ENCODE measurements at places on chromosomes 2 and 18.

GRCh38 chr2:27955384-27956161, 65.0 kb downstream of the BABAM2 start:
- no peak for DNase-seq
- no peaks in the 10 kb centered on the region for H3K27me3 ChIP-seq
- no peak overlapping the region for H3K4me3 ChIP-seq
- H3K27ac ChIP-seq = no peak overlapping the region

- no peak overlapping the region for H3K27ac ChIP-seq
- H3K4me1 ChIP-seq = no peaks in the 10 kb centered on the region
- no peak overlapping the region for H3K4me3 ChIP-seq
- H3K36me3 ChIP-seq = peaks cover 48% of the 10 kb centered on the region
- H3K27me3 ChIP-seq = no peaks in the 10 kb centered on the region
Measured at GRCh38 chr2:239182981-239183791, 217.6 kb downstream of the HDAC4 start.

GRCh38 chr18:48105317-48105716, 174.9 kb upstream of the SMAD2 start:
- DNase-seq = no peak
- H3K4me3 ChIP-seq = no peak overlapping the region

- H3K4me3 ChIP-seq = no peak overlapping the region
- H3K36me3 ChIP-seq = peaks cover 64% of the 10 kb centered on the region
- H3K27me3 ChIP-seq = no peaks in the 10 kb centered on the region
- H3K27ac ChIP-seq = no peak overlapping the region
- H3K4me1 ChIP-seq = peaks cover 30% of the 10 kb centered on the region
- no peak for DNase-seq
Measured at GRCh38 chr2:96251721-96252292, 14.0 kb downstream of the TMEM127 start.

- DNase-seq = no peak
- no peak overlapping the region for H3K27ac ChIP-seq
- H3K36me3 ChIP-seq = peaks cover 88% of the 10 kb centered on the region
- H3K27me3 ChIP-seq = no peaks in the 10 kb centered on the region
Measured at GRCh38 chr2:15628899-15629855, 37.5 kb downstream of the DDX1 start.

DNA sequence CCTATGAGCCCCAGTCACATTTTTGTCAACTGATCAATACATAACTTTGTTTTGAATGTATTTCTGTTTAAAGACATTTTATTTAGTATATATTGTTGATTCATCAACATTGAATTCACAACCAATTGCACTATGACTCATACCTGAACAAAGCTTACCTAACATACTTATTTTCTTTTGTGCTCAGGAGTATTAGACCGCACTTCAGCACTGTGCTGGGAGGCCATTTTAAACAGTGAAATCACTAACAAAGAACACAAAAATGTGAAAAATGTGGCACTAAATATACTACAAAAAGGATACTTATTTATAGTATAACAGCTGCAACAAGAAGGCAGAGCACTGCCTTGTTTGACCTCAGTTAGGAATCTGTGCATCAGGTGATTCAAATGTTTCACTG, 12.4 kb upstream of the IFIH1 start:
- H3K4me3 ChIP-seq = no peak overlapping the region
- H3K36me3 ChIP-seq = no peaks in the 10 kb centered on the region
- no peak overlapping the region for H3K27ac ChIP-seq
- no peak for DNase-seq
- peaks cover 4% of the 10 kb centered on the region for H3K4me1 ChIP-seq

DNA sequence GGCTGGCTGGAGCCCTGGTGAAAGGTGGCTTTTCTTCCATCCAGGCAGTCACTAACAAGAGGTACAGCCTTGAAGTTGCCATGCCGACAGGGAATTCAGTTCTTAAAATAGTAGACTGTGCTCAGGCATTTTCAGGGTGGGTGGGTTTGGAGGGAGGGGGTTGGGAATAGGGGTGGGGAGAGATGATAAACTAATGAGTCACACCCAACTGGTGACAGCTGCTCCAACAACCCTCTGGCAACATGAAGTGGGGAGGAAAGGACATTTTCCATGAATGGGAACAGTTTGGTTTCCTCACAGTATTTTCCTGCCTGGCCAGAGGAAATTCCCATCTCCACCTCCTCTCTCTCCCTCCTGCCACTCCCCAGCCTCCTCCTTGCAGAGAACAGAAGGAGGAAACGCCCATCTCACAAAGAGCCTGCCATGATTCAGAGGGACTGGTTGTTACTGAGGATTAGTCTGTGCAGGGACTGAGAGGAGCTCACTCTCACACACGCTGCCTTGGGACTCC, 113.0 kb upstream of the SLC1A4 start:
- H3K27me3 ChIP-seq = no peaks in the 10 kb centered on the region
- peaks cover 11% of the 10 kb centered on the region for H3K4me1 ChIP-seq
- H3K36me3 ChIP-seq = no peaks in the 10 kb centered on the region
- DNase-seq = no peak

- no peak for DNase-seq
- no peak overlapping the region for H3K27ac ChIP-seq
- peaks cover 3% of the 10 kb centered on the region for H3K27me3 ChIP-seq
- peaks cover 8% of the 10 kb centered on the region for H3K4me1 ChIP-seq
- no peak overlapping the region for H3K4me3 ChIP-seq
- peaks cover 60% of the 10 kb centered on the region for H3K36me3 ChIP-seq
Measured at GRCh38 chr18:9846162-9846925, 39.4 kb upstream of the TXNDC2 start.

- peak overlapping the region; percentile 81 for H3K4me3 ChIP-seq
- peaks cover 7% of the 10 kb centered on the region for H3K4me1 ChIP-seq
- no peak overlapping the region for H3K27ac ChIP-seq
- H3K27me3 ChIP-seq = peaks cover under 1% of the 10 kb centered on the region
Measured at GRCh38 chr2:222859786-222860612, 837 bp upstream of the ACSL3 start.

- H3K27ac ChIP-seq = no peak overlapping the region
- DNase-seq = no peak
- peaks cover 9% of the 10 kb centered on the region for H3K27me3 ChIP-seq
- H3K36me3 ChIP-seq = no peaks in the 10 kb centered on the region
- no peaks in the 10 kb centered on the region for H3K4me1 ChIP-seq
Measured at GRCh38 chr2:201820383-201821007, 14.2 kb downstream of the CDK15 start.

DNA sequence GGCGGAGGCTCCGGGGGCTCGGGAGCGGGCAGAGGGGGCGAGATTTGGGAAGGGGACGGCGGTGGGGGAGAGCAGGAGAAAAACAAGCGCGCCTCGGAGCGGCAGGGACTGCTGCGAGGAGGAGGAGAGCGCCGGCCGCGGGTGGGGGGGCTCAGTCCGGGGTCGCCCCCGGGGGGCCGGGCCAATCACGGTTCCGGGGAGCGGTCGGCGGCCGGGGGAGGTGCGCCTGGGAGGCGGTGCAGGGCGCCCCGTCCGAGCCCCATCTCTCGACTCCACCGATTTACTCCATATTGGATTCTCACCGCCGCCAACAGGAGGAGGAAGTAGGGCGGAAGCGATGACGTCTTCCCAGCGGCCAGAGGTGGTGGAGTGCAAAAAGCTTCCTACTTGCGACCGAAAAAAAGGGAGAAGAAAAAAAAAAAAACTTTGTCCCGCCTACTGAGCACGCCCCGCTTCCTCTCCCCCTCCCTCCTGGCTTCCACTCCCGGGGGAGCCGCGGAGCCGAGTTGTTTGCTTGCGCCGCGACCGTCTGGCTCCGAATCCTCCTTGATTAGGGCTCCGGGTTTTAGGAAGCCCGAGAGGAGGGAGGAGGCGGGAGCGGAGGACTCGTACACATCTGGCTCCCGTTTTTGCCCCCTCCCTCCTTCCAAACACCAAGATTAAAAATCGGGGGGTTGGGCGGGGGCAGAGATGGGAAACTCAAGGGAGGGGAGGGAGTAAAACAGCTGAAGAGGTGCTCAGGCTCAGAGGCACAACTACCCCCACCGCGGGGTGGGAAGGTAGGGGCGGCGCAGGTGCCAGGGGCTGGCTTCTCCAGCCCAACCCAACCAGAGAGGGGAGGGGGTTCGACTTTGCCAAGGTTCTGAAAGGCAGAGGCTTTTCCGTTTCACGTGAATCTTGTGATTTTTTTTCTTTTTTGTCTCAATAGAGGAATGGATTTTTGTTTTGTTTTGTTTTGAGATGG, at the start of gene SPRED2:
SPRED2 (minus strand) TSS at position 373 of the 964 bp plus-strand sequence. CDS start 612 bp downstream, outside the sequence.
- H3K36me3 ChIP-seq = peaks cover 4% of the 10 kb centered on the region
- peak within 1 kb of the TSS; percentile 90 for H3K4me3 ChIP-seq

DNA sequence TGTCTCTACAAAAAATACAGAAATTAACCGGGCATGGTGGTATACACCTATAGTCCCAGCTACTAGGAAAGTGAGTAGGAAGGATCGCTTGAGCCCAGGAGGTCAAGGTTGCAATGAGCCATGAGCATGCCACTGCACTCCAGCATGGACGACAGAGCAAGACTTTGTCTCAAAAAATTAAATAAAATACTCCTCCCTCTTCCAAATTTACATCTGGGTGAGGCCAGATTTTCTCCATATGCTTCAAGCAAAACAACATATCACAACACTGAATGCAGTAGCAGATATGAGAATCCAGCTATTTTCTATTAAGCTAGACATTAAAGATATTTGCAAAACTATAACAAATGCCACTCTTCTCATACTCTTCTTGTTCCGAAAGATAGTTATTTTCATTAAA, 20.9 kb downstream of the MEMO1 start:
- no peak overlapping the region for H3K27ac ChIP-seq
- H3K4me1 ChIP-seq = peaks cover 30% of the 10 kb centered on the region
- no peak overlapping the region for H3K4me3 ChIP-seq

DNA sequence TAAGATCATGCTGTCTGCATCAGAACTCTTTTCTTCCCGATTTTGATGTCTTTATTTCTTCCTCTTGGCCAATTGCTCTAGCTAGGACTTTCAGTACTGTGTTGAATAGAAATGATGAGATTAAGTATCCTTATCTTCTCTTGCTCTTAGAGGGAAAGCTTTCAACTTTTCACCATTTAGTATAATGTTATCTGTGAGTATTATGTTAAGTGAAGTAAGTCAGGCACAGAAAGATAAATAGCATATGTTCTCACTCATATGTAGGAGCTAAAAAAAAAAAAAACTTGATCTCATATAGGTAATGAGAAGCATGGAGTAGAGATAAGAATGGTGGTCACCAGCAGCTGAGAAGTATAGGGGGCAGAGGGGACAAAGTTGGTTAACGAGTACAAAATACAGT, 1089.5 kb downstream of the TDRD15 start:
- no peaks in the 10 kb centered on the region for H3K27me3 ChIP-seq
- H3K4me1 ChIP-seq = no peaks in the 10 kb centered on the region

DNA sequence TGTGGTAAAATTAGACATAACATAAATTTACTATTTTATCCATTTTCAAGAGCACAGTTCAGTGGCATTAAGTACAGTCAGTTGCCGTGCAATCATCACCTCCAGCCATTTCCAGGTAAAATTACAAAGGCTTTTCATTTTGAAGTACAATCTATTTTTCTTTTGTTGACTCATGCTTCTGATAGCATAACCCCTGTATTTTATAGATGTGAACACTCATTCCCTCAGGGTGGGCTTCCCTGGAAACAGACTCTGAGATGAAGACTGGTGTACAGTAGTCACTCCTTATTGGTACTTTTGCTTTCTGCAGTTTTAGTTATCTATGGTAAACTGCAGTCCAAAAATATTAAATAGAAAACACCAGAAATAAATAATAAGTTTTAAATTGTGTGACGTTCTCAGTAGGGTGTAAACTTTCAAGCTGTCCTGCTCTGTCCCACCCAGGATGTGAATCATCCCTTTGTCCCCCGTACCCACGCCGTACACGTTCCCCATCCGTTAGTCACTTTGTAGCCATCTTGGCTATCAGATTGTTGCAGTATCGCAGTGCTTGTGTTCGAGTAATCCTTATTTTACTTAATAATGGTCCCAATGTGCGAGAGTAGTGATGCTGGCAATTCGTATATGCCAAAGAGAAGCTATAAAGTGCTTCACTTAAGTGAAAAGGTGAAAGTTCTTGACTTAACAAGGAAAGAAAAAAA, 41.1 kb upstream of the NAB1 start:
- no peaks in the 10 kb centered on the region for H3K27me3 ChIP-seq
- H3K4me1 ChIP-seq = peaks cover 6% of the 10 kb centered on the region
- H3K4me3 ChIP-seq = no peak overlapping the region
- peaks cover 2% of the 10 kb centered on the region for H3K36me3 ChIP-seq

DNA sequence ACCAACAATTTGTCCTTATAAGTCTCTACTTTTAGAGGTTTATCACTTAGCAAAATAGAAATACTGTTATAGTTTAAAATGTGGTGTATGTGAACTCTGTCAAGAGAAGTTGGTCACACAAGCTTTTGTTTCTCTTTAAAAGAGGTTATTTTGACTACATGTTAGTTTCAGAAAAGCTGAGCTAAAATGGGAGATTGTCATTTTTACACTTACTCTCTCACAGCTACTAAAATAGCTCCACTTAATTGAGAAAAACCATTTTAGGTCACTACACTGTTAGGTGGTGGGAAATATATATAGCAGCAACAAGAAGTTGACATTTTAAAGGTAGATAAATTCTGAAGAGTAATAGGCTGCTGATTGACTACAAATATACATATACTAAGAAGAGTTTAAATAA, 161.5 kb upstream of the KCNJ3 start:
- no peaks in the 10 kb centered on the region for H3K36me3 ChIP-seq
- H3K27ac ChIP-seq = no peak overlapping the region

- H3K36me3 ChIP-seq = no peaks in the 10 kb centered on the region
- no peaks in the 10 kb centered on the region for H3K27me3 ChIP-seq
Measured at GRCh38 chr18:35577045-35577848, 4.3 kb upstream of the GALNT1 start.

DNA sequence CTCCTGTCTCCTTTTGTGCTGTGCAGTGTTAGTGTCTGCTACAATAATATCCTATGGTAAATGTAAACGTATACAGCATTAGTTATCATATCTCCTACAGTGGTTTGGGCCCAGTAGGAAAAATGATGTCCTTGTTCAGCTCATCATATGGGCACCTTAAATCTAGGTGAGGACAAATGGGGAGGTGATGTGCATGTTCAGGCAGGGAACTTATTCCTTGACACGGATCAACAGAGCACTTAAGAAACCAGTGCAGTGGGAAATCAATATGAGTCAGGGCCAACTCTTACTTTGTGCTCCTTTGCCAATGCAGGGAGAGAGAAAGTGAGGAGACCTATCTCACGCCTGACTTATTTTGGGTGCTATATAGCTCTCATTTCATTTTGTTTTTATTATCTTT, 76.4 kb downstream of the KLHL14 start:
- peaks cover 8% of the 10 kb centered on the region for H3K4me1 ChIP-seq
- H3K27ac ChIP-seq = no peak overlapping the region

DNA sequence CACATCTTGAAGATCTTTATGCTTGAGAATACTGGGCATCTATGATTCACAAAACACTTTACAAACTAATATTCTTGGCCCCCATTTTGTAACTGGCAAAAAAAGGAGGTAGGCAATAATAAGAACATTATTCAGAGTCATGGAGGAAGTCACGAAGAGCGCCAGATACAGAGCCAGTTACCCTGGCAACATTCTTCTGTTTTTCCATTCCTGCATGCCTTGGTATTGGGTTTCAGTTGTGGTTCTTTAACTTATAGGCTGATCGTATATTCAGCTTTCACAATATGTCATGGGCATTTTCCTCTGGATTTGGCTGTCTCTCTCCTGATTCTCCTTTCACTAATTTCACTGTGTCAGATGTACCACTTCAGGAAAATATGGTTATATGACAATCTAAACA, 234.7 kb downstream of the HRH4 start:
- H3K27me3 ChIP-seq = peaks cover 4% of the 10 kb centered on the region
- no peak for DNase-seq
- no peaks in the 10 kb centered on the region for H3K36me3 ChIP-seq
- H3K4me3 ChIP-seq = no peak overlapping the region
- no peaks in the 10 kb centered on the region for H3K4me1 ChIP-seq

GRCh38 chr2:12711339-12711738, 5.4 kb upstream of the TRIB2 start:
- peaks cover 2% of the 10 kb centered on the region for H3K36me3 ChIP-seq
- peaks cover 40% of the 10 kb centered on the region for H3K4me1 ChIP-seq
- H3K27me3 ChIP-seq = no peaks in the 10 kb centered on the region
- DNase-seq = no peak
- no peak overlapping the region for H3K27ac ChIP-seq

Measured in activated B cell treated with CpG ODN at 0.5 μM for 24 hours (primary cell).